Hindlimb muscle (tissue), 1 donor: ENCODE measurements at places on chromosomes 13 and 19.

- peak; percentile 85 for DNase-seq
These were observed 520 bp downstream of the ZNF787 start for GRCh38 chr19:56120371-56121179.

DNA sequence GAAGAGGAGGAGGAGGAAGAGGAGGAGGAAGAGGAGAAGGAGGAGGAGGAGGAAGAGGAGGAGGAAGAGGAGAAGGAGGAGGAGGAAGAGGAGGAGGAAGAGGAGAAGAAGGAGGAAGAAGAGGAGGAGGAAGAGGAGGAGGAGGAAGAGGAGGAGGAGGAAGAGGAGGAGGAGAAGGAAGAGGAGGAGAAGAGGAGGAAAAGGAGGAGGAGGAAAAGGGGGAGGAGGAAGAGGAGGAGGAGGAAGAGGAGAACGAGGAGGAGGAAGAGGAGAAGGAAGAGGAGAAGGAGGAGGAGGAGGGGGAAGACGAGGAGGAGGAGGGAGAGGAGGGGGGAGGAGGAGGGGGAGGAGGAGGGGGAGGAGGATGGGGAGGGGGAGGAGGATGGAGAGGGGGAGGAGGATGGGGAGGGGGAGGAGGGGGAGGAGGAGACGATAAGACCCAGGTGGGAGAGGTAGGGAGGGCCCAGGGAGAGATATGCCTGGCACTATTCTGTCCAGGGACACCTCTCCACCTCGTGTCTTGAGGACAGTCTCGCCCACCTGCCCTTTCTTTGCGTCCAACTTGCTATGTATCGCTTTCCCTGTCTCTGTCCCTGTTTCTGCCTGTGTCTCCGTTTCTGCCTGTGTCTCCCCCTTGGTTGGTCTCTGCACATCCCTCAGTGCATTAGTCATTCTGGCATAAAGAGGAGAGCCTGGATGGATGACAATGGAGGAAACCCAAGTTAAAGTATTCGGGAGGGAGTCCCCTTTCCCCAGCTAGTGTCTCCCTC, 7.1 kb upstream of the KLK5 start:
- DNase-seq = no peak

GRCh38 chr19:31718032-31718431, 368.8 kb upstream of the TSHZ3 start:
- DNase-seq = no peak

DNA sequence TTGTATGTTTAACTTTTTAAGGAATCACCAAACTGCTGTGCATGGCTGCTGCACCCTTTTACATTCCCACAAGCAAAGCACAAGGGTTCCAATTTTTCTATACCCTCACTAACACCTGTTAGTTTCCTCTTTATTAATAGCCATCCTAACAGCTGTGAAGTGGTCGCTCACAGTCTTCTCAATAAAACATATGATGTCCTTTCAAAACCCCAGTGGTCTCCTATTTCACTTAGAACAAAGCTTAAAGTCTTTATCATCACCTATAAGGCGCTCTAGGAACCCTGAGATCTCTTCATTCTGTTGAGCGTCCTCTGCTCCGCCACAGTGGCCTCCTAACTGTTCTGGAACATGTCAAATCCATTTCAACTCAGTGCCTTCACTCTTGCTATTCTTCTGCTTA, 400.5 kb downstream of the KLF12 start:
- no peak for DNase-seq

DNA sequence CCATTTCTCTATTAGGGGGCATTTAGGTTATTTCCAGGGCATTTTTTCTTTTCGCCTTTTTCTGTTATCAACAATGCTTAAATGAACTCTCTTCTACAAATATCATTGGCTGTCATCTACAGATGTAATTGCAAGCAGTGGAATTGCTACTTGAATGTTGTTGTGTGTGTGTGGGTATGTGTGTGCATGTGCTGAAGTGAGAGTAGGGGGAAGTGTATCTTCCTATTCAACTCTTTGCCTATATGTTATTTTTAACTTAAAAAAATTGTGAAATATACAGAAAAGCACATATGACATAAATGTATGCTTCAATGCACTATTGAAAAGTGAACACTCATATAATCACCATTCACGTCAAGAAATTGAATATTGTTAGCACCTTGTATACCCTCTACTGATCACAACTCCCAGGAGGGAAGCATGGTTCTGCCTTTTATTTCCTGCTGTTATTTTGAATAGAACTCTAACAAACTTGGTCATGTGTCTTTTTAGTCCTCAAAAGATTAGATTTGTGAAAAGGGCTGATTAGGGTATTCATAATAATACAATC, 24.7 kb downstream of the WDFY2 start:
- DNase-seq = no peak

GRCh38 chr19:35729763-35730162, 12.0 kb downstream of the KMT2B start:
- no peak for DNase-seq

- DNase-seq = no peak
These were observed 3.0 kb downstream of the TMTC4 start for GRCh38 chr13:100671389-100672182.
